ENCODE measurements at places on chromosomes 7 and 10.

- peaks cover 4% of the 10 kb centered on the region for H3K4me1 ChIP-seq
- H3K4me3 ChIP-seq = no peak overlapping the region
- H3K27me3 ChIP-seq = no peaks in the 10 kb centered on the region
- H3K36me3 ChIP-seq = no peaks in the 10 kb centered on the region
- H3K27ac ChIP-seq = no peak overlapping the region
- no peak for DNase-seq
Measured at GRCh38 chr10:11159543-11160215, 142.0 kb downstream of the CELF2 start.

GRCh38 chr7:42689626-42690025 is 222.2 kb downstream of the C7orf25 start:
- no peak for DNase-seq
- H3K27ac ChIP-seq = no peak overlapping the region
- no peaks in the 10 kb centered on the region for H3K4me1 ChIP-seq

GRCh38 chr10:94238006-94238617 is 124.6 kb downstream of the NOC3L start:
- H3K27ac ChIP-seq = no peak overlapping the region
- no peaks in the 10 kb centered on the region for H3K36me3 ChIP-seq
- no peaks in the 10 kb centered on the region for H3K27me3 ChIP-seq
- H3K4me1 ChIP-seq = no peaks in the 10 kb centered on the region
- no peak for DNase-seq

- no peak overlapping the region for H3K27ac ChIP-seq
- no peaks in the 10 kb centered on the region for H3K36me3 ChIP-seq
- DNase-seq = peak; percentile 53
- no peaks in the 10 kb centered on the region for H3K27me3 ChIP-seq
- peaks cover 22% of the 10 kb centered on the region for H3K4me1 ChIP-seq
- H3K4me3 ChIP-seq = no peak overlapping the region
Measured at GRCh38 chr10:127146661-127147060, 49.7 kb downstream of the INSYN2A start.

- peak overlapping the region; percentile 24 for H3K27ac ChIP-seq
- no peaks in the 10 kb centered on the region for H3K27me3 ChIP-seq
- H3K4me1 ChIP-seq = peaks cover 7% of the 10 kb centered on the region
- DNase-seq = peak; percentile 47
- no peaks in the 10 kb centered on the region for H3K36me3 ChIP-seq
- no peak overlapping the region for H3K4me3 ChIP-seq
Measured at GRCh38 chr10:88227342-88228018, 355.6 kb downstream of the RNLS start.

DNA sequence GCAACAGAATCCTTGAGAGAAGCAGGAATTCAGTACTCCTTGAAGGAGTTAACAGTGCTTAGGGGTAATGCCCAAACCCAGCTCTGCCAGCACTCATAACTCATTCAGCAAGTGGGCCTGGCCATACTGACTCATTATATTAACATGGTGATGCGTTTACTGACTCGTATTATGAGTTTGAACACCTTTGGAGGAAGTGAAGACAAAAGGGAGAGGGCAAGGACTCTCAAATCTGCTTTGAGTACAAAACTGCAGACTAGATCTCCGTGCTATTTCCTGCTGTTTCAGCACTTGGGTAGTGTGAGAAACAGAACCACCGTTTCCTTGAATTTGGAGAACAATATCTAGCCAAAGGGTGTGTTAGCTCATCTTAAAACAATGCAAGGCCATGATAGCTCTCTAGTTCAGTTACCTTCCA is 30.8 kb downstream of the SLC16A9 start:
- no peak overlapping the region for H3K27ac ChIP-seq
- H3K4me3 ChIP-seq = no peak overlapping the region
- H3K36me3 ChIP-seq = no peaks in the 10 kb centered on the region
- no peaks in the 10 kb centered on the region for H3K4me1 ChIP-seq
- no peak for DNase-seq

DNA sequence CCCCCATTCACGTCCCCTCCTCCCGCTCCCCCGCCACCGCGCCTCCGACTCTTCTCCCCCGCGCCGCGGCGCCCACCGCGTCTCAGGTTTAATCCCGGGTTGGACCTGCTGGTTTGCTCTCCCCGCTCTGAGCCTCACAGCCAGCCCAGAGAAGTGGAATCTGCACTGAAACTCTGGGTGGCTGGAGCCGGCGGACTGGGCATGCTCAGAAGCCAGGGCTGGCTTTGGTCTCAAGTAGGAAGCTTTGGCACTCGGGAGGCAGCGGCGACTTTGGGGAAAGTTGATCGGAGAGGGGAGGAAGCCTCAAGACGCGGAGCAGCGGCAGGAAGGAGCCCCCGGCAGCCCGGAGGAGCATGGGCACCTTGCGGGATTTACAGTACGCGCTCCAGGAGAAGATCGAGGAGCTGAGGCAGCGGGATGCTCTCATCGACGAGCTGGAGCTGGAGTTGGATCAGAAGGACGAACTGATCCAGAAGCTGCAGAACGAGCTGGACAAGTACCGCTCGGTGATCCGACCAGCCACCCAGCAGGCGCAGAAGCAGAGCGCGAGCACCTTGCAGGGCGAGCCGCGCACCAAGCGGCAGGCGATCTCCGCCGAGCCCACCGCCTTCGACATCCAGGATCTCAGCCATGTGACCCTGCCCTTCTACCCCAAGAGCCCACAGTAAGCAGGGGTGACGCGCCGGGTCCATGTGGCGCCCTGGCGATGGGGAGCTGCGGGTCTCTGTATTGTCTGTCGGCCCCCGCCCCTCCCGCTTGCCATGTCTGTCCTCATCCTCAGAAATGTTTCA is at the start of gene PRKG1:
PRKG1 (plus strand) TSS at position 250 of the 791 bp plus-strand sequence.
- no peaks in the 10 kb centered on the region for H3K27me3 ChIP-seq
- H3K4me3 ChIP-seq = peak within 1 kb of the TSS; percentile 76
- peak; percentile 84 for DNase-seq
- no peaks in the 10 kb centered on the region for H3K4me1 ChIP-seq

DNA sequence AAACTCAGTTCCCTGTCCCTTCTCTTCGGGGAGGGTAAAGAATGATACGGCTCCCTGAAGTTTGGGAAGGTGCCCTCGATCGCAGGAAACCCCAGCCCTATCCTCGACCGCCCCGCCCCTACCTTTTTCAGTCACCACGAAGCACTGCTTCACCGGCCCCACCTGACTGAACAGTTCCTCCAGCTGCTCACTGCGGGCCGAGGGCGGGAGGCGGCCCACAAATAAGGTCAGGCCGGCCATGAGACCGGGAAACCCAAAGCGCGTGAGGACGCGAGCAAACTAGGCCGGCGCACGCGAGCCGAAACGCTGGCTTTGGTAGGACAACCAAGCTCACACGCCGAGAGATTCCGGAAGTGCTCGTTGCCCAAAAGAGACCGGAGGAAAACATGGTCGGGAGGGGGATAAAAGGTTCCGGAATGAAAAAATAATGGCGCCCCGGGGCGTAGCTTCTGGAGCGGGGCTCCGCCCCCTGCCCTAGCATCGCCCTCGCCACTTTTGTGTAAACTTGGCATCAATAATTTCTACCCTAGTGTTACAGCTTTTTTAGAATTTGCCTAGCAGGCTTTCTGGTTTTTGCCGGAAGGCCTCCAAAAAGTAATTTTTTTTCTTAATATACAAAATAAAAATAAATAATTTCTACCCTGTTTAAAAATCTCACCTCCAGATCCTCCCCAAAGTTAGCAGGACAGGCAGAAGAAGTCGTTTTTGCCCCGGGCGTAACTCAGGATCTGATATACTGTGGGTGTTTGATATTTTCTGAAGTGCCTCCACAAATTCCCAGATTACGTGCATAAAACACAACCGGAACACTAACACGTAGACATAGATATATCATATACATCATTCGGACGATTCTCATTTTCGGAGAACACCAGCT is at the start of gene RBM28:
RBM28 (minus strand) TSS at position 355 of the 877 bp plus-strand sequence; CDS start at position 240, 115 bp downstream.
- H3K27ac ChIP-seq = peak within 1 kb of the TSS; percentile 86
- peaks cover 9% of the 10 kb centered on the region for H3K27me3 ChIP-seq
- no peaks in the 10 kb centered on the region for H3K36me3 ChIP-seq
- H3K4me3 ChIP-seq = peak within 1 kb of the TSS; percentile 76
- H3K4me1 ChIP-seq = no peaks in the 10 kb centered on the region

DNA sequence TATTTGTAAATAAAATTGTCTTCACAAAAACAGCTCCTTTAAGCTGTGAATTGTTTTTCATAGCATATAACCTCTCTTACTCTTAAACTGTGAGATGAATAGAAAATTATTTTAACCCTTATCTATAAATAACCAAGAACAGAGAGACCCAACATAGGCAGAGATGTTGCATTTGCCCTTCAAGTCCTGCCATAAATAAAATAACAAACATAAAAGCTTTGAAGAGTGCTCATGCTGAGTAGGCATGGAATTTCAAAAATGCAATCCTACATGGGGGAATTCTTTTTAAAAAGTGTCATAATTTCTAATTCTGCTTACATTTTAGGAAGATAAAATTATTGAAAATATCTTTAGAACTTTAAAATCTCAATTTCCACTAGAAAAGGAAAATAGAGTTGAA is 124.1 kb upstream of the FERD3L start:
- DNase-seq = no peak
- no peaks in the 10 kb centered on the region for H3K27me3 ChIP-seq
- no peaks in the 10 kb centered on the region for H3K36me3 ChIP-seq
- no peak overlapping the region for H3K27ac ChIP-seq
- no peak overlapping the region for H3K4me3 ChIP-seq

GRCh38 chr7:151181011-151181431 is 6.0 kb downstream of the ASB10 start:
- no peak overlapping the region for H3K27ac ChIP-seq
- H3K36me3 ChIP-seq = no peaks in the 10 kb centered on the region
- H3K27me3 ChIP-seq = peaks cover 13% of the 10 kb centered on the region
- no peak overlapping the region for H3K4me3 ChIP-seq
- no peaks in the 10 kb centered on the region for H3K4me1 ChIP-seq
- no peak for DNase-seq

DNA sequence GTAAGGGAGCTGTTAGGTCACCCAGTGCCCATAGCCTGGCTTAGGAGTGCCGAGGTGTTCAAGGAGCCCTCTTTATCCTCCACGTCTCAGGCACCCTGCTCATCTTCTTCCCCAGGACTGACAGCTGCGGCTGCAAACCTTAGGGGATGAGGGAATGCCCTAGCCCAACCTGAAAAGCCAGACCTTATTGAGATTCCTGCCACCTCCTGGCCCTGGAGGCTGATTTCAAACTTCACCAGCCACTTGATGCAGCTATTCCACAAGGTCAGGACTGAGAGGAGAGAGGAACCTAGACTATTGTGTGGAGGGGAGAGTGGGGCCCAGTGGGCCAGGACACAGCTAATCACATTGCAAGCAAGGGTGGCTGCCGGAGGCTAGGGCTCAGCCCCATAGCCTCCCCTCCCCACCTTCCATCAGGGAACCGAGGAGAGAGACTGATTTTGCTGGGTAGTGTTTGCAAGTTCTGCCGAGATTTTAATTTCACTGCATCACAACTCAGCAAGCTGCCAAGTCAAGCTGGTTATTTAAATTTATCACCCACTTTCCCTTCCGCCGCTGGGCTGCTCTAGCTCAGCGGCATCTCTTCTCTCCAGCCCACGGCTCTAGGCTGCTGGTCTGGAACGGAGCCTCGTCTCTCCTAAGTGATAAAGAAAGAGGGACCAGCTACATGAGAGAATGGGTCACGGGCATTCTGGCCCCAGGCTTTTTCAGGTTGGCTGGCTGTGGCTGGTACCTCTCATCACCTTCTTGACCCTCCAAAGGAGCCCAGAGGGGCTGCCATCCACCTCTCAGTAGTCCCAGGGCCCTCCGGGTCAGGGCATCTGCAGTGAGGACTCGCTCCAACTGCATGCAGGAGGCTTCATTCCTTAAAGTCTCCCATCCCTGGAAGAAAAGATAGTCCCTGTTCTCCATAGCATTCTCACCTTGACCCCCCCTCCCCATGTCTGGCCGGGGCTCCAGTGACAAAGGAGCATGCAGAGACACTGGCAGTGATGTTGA is 66.7 kb downstream of the PAX2 start:
- no peaks in the 10 kb centered on the region for H3K4me1 ChIP-seq
- no peak overlapping the region for H3K4me3 ChIP-seq
- no peak for DNase-seq
- no peak overlapping the region for H3K27ac ChIP-seq
- H3K27me3 ChIP-seq = peaks cover 28% of the 10 kb centered on the region
- no peaks in the 10 kb centered on the region for H3K36me3 ChIP-seq

DNA sequence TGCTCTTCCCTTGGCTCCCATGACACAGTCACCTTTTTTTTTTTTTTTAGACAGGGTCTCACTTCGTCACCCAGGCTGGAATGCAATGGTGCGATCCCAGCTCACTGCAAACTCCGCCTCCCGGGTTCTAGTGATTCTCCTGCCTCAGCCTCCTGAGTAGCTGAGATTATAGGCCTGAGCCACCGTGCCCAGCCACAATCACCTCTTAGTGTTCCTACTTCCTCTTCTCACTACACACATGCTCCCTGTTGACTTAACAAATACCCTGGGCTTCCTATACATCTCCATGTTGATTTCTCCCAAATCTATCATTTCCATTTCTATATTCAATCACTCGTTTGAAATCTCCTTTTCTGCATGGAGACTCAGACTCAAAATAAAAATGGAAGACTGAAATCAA is 91.7 kb downstream of the CUBN start:
- no peaks in the 10 kb centered on the region for H3K27me3 ChIP-seq
- H3K27ac ChIP-seq = no peak overlapping the region
- no peaks in the 10 kb centered on the region for H3K36me3 ChIP-seq
- no peak overlapping the region for H3K4me3 ChIP-seq
- H3K4me1 ChIP-seq = peaks cover 4% of the 10 kb centered on the region

DNA sequence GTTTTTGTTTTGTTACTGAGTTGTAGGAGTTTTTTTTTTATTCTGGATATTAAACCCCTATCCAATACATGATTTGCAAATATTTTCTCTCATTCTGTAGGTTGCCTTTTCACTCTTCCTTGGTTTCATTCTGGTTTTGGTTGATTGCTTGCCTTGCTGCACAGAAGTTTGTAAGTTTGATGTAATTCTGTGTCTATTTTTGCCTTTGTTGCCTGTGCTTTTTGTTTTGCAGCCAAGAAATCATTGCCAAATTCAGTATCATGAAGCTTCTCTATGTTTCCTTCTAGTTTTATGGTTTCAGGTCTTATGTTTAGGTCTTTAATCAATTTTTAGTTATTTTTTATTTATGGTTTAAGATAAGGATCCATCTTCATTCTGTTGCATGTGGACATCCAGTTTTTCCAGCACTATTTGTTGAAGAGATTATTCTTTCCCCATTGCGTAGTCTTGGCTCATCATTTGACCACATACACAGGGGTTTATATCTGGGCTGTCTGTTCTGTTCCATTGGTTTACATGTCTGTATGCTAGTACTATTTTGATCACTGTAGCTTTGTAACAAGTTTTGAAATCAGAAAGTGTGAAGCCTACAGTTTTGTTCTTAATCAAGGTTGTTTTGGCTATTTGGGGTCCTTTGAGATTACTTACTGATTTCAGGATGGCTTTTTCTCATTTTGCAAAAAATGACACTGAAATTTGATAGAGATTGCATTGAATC is 26.4 kb downstream of the BMPR1A start:
- DNase-seq = peak; percentile 38
- no peaks in the 10 kb centered on the region for H3K27me3 ChIP-seq
- no peaks in the 10 kb centered on the region for H3K36me3 ChIP-seq
- H3K27ac ChIP-seq = no peak overlapping the region
- peaks cover 8% of the 10 kb centered on the region for H3K4me1 ChIP-seq
